NCI-H1048 (cell line): ENCODE measurements at places on chromosomes 11 and 22.

- no peak for DNase-seq
These were observed 119.4 kb upstream of the CLPB start for GRCh38 chr11:72553706-72554105.

- no peak for DNase-seq
These were observed 8.6 kb downstream of the MUC5B start for GRCh38 chr11:1231396-1232020.

DNA sequence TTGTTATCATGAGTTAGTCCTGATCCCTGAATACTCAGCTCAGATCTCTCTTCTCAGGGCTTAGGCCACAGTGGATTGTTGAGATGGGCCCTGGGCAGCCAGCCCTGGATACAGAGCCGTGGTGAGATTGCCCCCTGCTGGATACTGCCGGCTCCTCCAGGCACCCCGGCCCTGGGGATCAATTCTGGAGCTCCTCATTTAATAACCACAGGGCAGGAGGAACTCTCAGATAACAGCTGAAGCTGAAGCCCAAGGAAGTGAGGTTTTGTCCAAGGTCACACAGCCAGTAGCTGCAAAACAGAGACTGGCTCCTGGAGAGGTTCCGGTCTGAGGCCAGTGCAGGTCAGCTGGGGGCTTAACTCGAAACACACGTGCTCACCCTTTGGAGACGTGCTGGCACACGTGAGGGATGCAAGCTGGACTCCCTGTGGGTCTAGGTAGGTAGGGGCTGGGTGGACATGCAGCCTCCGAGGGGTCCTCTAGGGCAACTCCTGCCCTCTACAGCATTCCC, 16.0 kb downstream of the USH1C start:
- peak; percentile 1 for DNase-seq

DNA sequence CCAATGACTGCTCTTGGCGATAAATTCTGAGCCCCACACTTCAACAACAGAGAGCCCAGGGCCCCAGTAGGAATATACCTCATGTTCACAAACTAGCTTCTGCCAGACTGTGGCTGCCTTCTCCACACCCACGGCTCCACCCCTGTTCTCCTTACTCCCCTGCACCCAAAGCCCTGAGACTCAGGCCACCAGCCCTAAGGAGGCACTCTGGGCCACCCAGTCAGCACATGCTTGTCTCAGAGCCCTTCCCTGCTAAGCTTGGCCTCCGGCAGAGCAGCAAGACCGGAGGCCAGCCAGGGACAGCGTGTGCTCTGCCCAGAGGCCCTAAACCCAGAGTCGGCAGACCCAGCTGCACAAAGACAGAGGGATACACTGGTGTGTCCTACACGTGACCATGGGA, 27.9 kb downstream of the SPATA19 start:
- DNase-seq = no peak

DNA sequence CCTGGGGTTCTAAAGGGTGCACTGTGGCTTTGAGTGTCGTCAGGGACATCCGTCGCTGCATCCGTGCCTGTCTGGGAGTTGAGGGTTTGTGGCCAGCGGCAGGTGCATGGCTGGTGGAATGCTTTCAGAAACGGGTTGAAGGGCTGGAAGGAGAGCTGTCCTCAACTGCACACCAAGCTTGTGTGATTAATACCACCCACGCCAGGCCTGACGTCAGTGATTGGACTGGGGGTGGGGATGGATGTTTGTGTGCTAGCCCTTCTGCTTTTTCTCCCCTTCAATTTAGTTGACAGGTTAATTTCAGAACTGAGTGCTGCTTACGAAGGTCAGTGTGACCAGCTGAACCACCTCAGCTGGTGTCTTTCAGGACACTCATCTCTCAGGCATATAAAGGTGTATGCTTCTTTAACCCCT, 3.2 kb upstream of the GAB2 start:
- no peak for DNase-seq

DNA sequence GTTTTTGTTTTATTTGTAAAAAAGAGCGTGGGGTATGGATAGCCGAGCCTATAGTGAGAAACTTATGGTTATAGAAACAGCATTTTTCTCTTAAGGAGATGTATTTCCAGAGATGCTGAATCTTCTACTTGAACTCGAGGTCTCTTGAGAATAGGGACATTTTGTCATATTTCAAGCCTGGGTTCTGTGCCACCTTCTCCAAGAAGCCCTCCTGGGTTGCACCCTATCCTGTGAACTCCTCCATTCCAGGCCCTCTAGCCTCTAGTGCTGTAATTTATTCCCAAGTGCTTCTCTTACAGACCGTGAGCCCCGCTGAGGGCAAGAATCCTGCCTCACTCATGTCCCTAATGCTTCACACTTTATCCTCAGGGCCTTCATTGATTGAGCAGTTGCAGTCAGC, 108.6 kb downstream of the KIAA1671 start:
- no peak for DNase-seq

GRCh38 chr11:75591966-75592365, 29.9 kb downstream of the SERPINH1 start:
- DNase-seq = no peak

GRCh38 chr22:30016596-30016995, 63.7 kb upstream of the HORMAD2 start:
- no peak for DNase-seq

DNA sequence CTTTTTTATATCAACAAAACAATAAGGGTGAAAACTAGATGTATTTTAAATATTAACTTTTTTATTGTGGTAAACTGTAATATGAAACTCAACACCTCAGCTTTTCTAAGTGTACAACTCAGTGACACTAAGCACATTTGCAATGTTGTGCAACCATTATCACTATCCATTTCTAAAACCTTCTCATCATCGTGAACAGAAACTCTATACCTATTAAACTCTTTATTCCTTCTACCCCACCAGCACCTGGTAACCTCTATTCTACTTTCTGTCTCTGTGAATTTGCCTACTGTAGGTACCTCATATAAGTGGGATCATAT, 9.4 kb downstream of the HORMAD2 start:
- DNase-seq = no peak

GRCh38 chr11:70597751-70598625, 199.7 kb downstream of the CTTN start:
- no peak for DNase-seq

GRCh38 chr22:38753948-38754750, 1.6 kb downstream of the SUN2 start:
- no peak for DNase-seq

GRCh38 chr11:101718402-101718801, 134.6 kb upstream of the TRPC6 start:
- no peak for DNase-seq

GRCh38 chr11:110447343-110447742, 17.6 kb downstream of the FDX1 start:
- no peak for DNase-seq

- DNase-seq = no peak
These were observed 44.0 kb upstream of the KLHL35 start for GRCh38 chr11:75476739-75477613.

DNA sequence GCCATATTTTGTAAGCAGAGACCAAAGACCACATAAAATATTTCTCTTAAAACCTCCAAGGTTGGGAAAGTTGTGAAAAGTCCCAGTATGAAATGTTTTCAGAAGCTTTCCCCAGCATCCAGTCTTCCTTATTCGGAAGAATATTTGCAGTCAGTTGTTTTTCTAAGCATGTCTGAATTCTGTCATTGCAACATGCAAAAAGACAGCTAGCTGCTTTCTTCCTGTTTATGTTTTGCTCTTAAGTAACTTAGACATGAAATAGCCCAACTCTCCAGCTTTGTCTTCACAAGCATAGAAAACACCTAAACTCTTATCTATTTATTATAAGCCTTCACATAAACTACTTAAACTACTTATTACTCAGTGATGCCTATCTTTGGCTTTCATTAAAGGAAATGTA, 57.9 kb upstream of the MMP13 start:
- no peak for DNase-seq

- DNase-seq = no peak
These were observed 1.0 kb downstream of the RASSF10 start for GRCh38 chr11:13009921-13010748.

GRCh38 chr11:98180921-98181320, 839.8 kb upstream of the CNTN5 start:
- no peak for DNase-seq

DNA sequence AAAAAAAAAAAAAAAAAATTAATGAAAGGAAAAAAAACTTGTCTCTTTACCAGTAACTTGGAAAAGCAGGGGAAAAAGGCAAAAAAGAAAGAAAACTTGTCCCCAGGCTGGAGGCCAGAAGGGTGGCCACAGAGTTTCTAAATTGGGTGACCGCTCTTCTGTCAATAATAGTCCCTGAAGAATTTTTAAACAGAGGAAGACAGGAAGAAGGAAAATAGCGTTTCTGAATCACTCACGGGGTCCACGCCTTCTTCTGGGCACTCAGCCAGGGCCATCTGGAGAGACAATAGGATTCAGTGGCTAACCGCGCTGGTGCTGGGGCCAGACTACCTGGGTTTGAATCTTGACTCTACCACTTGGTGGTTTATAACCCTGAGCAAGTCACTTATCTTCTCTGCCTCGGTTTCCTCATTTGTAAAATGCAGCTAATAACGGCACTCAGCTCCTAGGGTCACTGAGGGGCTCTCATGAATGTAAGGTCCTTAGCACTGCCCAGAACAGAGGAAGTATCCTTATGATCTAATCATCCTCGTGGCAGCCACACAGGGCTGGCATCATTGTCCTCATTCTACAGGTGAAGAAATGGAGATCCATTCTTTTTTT, 7.0 kb downstream of the C11orf86 start:
- peak; percentile 14 for DNase-seq

DNA sequence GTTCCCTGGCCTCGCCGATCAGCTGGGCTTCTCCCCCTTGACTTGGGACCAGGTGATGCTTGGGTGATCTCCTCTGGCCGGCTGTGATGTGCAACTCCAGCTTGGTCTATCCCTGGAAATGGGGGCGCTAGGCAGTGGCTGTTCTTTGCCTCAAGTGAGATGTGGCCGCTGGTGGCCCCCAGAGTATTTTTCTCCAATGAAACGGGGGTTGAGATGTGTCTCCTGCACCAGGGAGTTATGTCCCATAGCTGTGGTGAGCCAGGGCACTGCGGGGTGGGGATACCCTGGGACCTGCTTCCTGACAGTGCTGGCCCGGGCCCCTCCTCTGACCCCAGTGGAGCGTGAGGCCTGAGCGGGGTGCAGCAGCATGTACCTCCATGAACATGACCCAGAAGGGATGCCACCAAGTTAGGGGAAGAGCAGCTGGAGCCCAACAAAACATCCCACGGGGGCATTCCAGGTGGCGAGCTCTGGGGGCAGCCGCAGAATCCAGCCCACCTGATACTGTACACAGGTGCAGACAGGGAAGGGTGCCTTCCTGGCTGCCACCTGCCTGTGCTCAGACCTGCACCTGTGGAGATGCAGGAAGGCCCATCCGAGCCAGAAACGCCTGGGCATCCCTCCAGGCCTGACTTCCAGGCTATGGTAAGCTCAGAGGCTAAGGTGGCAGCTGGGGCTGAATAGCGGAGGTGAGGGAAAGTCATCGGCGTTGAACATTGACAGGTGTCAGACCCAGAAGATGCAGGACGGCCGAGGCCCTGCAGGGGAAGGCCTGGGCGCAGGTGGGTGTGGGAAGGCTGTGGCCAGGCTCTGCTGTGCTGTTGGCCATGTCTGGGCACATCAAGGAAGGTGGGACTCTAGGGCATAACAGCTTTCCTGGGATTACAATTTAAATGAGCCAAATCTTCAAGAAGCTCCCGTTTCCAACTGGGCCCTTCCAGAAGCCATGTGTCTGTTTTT, 97.3 kb downstream of the CTTN start:
- no peak for DNase-seq

DNA sequence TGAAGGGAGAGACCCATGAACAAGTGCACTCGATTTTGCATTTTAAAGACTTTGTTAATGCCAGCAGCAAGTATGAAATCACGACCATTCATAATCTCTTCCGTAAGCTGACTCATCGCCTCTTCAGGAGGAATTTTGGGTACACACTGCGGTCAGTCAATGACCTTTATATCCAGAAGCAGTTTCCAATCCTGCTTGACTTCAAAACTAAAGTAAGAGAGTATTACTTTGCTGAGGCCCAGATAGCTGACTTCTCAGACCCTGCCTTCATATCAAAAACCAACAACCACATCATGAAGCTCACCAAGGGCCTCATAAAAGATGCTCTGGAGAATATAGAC, 5.9 kb downstream of the SERPIND1 start:
- no peak for DNase-seq

GRCh38 chr22:28025333-28025732, 106.3 kb upstream of the PITPNB start:
- DNase-seq = no peak

GRCh38 chr11:128055576-128056217, 531.7 kb downstream of the ETS1 start:
- DNase-seq = no peak

GRCh38 chr11:28697920-28698827, 590.0 kb downstream of the METTL15 start:
- DNase-seq = no peak

- DNase-seq = no peak
These were observed 567.5 kb downstream of the TBC1D22A start for GRCh38 chr22:47329727-47330650.

GRCh38 chr22:17842386-17842785, 68.1 kb upstream of the BID start:
- DNase-seq = no peak

DNA sequence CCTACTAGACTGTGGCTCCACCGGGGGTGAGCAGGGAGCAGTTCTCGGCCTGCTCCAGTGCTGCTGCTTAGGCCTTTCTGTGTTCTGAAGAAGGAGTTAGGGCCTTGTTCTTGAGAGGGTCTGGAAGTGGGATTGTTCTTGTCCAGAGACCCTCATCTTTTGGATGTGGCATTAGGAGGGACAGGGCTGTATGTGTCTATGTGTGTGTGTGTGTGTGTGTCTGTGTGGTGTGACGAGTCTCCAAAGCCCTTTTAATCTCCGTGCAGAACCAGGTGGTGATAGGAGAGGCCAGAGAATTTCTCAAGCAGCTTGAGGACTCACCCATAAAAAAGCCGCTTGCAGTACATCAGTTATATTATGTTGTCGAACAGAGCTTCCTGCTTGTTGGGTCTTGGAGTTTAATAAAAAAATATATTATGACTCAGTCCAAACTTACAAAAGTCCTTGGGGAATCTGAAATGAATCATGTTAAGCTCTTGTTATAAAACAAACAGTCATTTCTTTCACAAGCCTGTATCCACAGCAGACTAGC, 196.5 kb downstream of the TENM4 start:
- no peak for DNase-seq

DNA sequence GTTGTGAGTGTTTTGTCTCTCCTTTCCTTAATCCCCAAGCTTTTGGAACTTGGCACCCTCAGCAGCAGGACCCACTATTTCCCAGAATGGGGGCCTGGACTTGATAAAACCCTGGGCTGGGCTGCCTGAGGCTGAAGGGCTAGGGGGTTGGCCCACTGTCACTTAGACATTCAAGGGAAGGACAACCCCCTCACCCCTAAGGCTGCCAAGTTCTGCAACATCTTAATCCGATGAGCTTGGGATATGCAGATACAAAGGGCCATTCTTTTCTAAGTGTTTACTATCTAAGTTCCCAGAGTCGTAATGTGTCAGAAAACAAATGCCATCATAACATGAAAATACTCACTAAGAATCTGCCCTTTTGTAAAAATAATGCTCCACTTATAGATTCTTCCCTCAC, 42.9 kb downstream of the IRAG1 start:
- DNase-seq = no peak
